Activated CD8-positive, alpha-beta memory T cell treated with anti-CD3 and anti-CD28 coated beads for 1 hour (primary cell): ENCODE measurements at places on chromosomes 3 and 15.

GRCh38 chr15:95295363-95295762 lies 1035.1 kb upstream of the NR2F2 start:
- DNase-seq, result no peak

GRCh38 chr3:14497321-14497720 lies 42.8 kb downstream of the GRIP2 start:
- no peak for DNase-seq

GRCh38 chr3:39657075-39657474 lies 152.3 kb upstream of the MYRIP start:
- no peak for DNase-seq

GRCh38 chr15:75639709-75640482 lies at the start of gene IMP3:
TSS of gene IMP3 (minus strand) at chr15:75640224. CDS start at chr15:75640168, 56 bp downstream.
- peak; percentile 82 for DNase-seq

DNA sequence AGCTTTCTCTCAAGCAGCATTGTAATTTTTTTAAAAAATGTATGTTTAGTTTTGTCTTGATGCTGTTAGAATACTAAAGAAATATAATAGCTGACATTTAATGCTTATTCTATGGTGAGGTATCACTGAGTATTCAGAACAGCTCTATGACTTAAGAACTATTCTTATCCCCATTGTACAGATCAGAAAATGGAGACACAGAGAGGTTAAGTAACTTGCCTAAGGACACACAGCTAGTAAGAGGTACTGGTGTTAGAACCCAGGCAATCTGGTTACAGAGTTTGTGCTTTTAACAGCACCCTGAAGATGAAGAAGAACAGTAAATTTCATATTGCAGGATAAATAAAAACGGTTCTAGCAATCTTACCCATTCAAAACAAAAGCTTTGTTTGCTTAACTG lies 15.5 kb downstream of the PLA2G4D start:
- no peak for DNase-seq

- DNase-seq, result no peak
These were observed 79.3 kb upstream of the TCF12 start for GRCh38 chr15:56839099-56839498.

- no peak for DNase-seq
These were observed 146.1 kb upstream of the TSC22D2 start for GRCh38 chr3:150261958-150262357.

DNA sequence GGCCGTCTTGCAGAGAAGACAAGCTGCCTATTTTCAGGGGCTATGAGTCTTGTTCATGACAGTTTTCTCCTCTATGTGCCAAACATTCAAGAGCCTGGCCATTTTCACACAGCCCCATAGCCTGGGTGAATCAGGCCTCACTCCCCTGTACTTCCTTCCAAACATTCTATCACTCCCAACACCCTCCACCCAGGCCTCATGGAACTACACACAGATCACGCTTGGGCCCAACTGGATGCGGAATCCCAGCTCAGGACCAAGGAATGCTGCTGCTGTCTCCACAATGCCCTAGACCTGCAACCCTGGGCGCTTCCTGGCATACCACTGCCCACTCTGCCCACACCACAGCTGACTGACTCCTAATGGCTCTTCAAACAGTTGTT lies 39.4 kb upstream of the PCSK6 start:
- no peak for DNase-seq

DNA sequence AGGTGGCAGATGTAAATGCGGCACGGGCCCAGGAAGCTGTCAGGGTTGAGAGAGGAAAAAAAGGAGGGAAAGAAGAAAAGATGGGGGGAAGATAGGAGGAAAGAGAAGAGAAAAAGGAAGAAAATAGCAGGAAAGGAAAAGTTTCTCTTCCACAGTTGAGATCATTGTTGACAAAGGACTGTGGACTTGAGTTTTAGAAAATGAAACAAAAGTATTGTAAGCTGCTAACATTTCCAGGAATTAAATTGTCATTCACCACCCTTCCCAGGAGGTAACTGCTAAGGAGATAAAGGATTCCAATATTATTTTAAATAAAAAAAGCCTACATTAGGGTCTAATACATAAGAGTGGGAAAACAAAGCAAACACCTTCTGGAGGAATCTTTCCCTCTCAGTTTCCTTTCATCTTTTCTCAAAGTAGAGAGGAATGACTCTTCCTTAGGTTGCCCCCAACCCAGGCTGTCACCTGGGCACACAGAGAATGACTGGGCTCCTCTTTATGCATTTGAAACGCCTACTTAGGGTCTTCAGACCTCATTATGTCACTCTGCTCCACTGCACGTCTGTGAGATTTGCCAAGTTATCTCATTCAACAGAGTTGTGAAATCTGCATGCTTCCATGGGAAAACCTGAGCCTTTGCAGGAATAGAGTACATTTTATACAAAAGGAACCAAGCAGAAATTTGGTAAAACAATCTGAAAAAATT lies 194.0 kb downstream of the TNIK start:
- no peak for DNase-seq

- DNase-seq, result no peak
These were observed 60.1 kb downstream of the SGO1 start for GRCh38 chr3:20125897-20126296.

GRCh38 chr3:143529018-143529478 lies 319.2 kb downstream of the SLC9A9 start:
- DNase-seq, result no peak

DNA sequence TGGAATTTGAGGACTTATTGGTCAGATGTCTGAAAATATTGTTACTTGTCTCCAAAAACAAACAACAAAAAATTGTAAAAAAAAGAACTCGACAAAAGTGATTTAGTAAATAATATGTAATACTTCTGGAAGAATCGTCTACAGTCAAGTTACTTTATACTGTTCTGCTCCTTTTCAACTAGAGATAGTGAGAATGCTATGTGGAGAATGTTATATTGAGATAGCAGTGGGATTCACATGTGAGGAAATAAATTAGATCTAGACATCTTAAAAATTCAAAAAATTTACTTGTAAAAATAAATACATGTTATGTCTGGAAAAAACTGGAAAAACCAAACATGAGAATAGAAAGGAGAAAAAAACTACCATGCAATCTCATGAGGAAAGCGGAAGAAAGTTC lies 64.9 kb downstream of the SGO1 start:
- no peak for DNase-seq

GRCh38 chr15:66842710-66843441 lies 140.8 kb downstream of the SMAD6 start:
- DNase-seq, result no peak

DNA sequence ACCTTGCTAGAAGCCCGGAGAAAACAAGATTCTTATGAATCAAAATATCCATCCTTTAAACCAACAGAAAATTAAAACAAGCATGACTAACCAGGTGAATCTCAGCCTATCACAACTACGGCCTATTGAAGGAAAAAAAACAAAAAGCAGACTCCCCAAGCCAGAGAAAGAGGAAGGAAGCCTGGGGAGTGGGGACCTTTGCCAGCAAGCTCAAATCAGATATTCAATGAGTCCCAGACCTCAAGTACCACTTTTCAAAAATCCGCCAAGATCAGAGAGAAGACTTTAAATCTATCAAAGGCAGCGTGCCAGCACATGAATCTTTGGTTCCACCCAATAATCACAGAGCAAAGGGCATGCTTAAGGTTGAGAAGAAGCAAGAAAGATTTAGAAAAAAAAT lies 253.8 kb downstream of the NTRK3 start:
- no peak for DNase-seq

- no peak for DNase-seq
These were observed 13.0 kb downstream of the ADAMTS17 start for GRCh38 chr15:100328796-100329195.

DNA sequence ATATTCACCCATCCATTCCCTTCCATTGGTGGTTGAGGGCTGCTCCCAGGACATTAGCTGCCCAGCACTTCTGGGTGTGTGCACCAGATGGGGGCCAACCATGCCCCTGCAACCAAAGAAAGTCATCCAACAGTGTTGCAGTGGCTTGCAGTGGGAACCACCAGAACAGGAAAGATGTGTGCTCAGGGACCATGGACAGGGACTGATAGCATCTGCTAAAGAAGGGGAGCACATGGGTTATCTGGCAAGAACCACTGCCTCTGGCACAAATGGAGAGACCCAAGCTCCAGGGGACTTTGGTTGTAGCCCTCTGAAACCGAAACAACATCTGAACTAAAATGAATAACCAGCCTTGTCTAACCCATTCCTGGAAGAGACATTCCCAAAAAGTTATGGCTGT lies 8.1 kb downstream of the DCLK3 start:
- DNase-seq, result no peak

DNA sequence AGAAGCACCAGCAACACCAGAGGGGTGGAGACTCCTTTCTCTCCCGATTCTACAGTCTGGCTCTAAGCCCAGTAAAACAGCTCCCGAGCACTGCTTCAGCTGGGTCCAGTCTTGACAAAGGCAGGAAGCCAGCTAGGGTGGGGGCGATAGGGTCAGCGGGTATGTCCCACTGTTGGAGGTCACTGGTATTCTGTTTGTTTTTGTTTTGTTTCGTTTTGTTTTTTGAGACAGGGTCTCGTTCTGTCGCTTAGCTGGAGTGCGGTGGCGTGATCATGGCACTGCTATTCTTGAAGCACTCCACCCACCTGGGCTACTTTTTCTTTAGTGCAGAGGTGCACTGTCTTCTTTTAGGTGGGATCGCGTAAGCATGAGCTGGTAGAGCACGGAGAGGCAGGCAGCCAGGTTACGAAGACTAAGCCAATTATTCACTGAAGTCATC lies 16.3 kb downstream of the GCSAM start:
- DNase-seq, result no peak

DNA sequence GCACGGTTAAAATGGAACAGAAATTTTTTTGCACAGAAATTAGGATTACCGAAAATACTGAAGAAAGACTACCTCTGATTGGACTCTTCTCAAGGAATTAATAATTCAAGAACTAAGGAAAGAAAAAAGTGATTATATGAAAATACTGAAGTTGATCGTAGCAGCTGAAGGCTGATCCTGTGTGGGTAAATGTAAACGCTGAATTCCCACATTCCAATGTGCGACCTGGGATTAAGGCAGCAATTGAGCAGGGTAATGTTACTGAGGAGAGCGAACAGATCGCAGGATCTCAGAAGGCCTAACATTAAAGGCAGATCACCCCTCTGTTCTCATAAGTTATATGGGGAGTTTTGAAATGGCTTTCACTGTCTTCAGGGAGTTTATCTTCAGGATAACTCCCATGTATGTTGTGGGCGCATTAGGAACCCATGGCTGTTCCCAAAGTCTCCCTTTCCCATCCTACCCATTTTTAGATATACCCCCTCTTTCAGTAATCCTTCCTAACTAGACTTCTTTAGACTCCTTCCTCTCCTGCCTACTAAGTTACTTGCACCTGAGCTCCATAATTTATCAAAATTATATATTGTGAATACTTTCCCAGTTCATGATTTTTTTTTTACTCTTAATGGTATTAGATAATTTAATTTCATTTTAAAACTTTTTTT lies 1.0 kb upstream of the UBL7 start:
- no peak for DNase-seq

GRCh38 chr15:35055416-35056105 lies 29.5 kb downstream of the NANOGP8 start:
- DNase-seq, result no peak

GRCh38 chr3:54604495-54604894 lies 323.4 kb downstream of the LRTM1 start:
- no peak for DNase-seq

GRCh38 chr3:17544632-17545031 lies 197.8 kb downstream of the TBC1D5 start:
- no peak for DNase-seq

- no peak for DNase-seq
These were observed 54.5 kb downstream of the LRTM1 start for GRCh38 chr3:54873059-54874010.

- DNase-seq, result no peak
These were observed 104.2 kb downstream of the IQCH start for GRCh38 chr15:67358812-67359211.

- DNase-seq, result no peak
These were observed 136.9 kb downstream of the THSD4 start for GRCh38 chr15:71252044-71252739.

DNA sequence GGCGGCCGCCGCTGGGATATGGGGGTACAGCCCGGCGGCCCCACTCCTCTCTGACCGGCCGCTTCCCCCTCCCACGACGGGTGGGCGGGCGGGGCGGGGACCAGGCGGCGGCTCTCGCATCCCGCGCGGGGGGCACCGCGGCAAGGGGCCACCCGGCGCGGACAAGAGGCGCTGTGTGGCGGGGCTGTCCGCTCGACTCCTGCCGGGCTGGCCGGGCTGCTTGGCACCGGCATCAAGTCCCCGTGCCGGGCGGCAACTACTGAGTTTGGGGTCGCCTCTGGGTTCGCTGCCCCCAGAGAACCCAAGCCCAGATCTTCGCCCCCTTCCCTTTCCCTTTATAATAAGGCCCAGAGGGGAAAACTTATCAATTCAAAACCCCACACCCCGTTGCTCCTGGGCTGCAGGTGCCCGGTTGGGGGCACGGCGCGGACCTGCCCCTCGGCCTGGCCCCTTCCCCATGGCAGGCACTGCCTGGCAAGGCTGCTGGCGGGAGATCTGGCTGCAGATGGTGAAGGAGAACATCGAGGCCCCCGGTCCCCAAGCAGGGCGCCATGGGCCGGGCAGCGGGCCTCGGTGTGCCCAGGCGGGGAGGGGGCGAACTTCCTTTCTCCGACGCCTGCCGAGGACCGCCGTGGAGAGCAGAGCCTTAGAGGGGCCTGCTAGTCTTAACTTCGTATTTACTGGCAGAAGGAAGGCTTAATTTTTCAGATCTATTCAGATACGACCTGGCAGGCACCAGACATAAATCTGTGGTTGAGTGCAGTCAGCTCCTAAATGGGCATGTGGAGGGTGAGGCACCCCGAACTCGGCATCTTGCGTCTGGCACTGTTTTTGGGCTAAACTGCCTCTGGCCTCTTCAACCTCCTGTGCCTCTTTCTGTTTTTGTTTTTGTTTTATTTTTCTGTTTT lies 911 bp downstream of the APBA2 start:
- no peak for DNase-seq

DNA sequence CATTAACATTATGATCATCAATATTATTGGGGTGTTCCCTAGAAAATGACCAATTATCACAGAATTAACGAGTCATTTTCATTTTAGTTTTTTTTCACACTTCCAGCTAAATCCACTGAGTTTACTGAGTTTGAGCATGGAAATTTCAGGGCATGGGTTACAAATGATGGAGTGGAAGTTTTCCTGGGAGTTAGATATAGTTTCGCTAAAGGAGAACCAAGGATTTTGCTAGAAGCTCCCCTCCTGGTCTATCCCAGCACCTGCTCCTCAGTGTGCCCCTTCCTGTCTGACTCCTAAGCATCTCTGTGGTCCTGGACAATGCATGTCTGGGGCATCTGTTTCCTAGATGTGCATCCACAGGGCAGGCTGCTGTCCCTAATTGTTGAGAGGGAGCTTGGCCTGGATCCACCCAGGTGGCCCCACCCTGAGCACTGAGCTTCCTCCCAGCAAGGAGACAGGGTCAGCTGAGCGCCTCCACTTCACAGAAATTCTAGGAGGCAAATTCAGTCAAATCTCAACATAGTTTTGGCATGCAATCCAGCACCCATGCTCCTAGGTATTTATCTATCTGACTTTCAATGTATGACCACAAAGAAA lies 102.3 kb upstream of the GOLGA6L6 start:
- no peak for DNase-seq

DNA sequence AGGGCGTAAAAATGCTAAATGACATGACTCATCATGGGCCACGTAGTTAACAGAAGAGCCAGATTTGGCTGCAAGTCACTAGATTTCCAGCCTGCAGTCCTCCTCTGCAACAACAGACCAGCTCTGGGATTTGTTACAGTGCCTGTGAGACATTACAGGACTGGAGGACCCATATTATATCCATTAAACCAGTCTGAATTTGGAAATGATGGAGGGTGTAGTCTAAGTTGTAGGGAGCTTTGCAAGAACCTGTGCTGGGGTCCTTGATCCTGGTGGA lies 10.8 kb downstream of the ZNF774 start:
- DNase-seq, result no peak

GRCh38 chr3:31469385-31469784 lies 63.3 kb upstream of the STT3B start:
- DNase-seq, result no peak
